Mesothelial cell of epicardium (in vitro differentiated cells): ENCODE measurements at places on chromosomes 4 and X. TPM values are rescaled to one million over a fixed set of nuclear protein-coding genes. Genes with fewer than 3 reads are reported as not detected.
A peak's percentile ranks its signal among the peaks of the same experiment; 100 is the strongest.

DNA sequence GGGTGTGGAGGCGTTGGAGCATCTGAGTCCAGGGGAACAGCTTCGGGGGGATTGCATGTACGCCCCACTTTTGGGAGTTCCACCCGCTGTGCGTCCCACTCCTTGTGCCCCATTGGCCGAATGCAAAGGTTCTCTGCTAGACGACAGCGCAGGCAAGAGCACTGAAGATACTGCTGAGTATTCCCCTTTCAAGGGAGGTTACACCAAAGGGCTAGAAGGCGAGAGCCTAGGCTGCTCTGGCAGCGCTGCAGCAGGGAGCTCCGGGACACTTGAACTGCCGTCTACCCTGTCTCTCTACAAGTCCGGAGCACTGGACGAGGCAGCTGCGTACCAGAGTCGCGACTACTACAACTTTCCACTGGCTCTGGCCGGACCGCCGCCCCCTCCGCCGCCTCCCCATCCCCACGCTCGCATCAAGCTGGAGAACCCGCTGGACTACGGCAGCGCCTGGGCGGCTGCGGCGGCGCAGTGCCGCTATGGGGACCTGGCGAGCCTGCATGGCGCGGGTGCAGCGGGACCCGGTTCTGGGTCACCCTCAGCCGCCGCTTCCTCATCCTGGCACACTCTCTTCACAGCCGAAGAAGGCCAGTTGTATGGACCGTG is 2.2 kb downstream of the AR start:
- peak; percentile 38 for DNase-seq
- H3K4me3 ChIP-seq = peak overlapping the region; percentile 69
- H3K4me1 ChIP-seq = peaks cover 13% of the 10 kb centered on the region
- H3K36me3 ChIP-seq = no peaks in the 10 kb centered on the region
- no peak overlapping the region for H3K27ac ChIP-seq

DNA sequence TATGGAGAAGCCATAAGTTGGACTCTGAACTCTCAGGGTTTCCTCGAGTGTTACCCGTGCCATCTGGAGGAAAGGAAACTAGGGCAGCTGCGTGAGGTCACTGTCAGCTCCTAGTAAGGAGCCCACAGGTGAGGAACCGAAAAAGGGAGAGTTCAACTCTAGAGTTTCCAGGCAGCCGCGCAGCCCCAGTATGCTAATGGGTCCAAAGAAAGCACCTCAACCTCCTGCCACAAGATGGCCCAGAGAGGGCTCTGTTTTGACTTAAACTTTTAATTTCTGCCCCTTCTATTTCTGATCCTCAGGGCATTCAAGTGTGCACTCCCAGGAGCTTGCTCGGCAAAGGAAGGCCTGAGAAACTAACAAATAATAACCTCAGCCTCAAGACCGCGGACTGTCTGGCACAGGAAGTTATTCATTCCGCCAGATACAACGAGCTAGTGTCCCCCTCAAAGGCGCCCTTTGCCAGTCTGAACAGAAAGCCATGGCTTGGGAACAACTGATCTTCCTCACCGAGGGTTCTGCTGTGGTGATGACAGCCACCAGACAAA is 13.9 kb downstream of the SCARB2 start:
- peaks cover 55% of the 10 kb centered on the region for H3K4me1 ChIP-seq
- no peaks in the 10 kb centered on the region for H3K27me3 ChIP-seq
- peak overlapping the region; percentile 87 for H3K27ac ChIP-seq
- H3K36me3 ChIP-seq = peaks cover 4% of the 10 kb centered on the region

Gene AVPR2
- total RNA-seq = not detected in 3 replicates

DNA sequence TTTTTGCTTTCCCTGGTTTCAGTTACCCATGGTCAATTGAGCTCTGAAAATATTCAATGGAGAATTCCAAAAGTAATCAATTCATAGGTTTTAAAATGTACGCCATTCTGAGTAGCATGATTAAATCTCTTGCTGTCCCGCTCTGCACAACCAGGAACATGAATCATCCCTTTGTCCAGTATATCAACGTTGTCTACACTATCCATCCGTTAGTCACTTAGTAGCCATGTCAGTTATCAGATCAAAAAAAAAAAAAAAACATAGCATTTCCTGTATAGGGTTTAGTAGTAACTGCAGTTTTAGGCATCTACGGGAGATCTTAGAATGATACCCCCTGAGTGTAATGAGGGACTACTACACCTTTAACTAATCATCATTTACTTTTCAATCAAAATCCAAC is 15.1 kb downstream of the LAMP2 start:
- no peak overlapping the region for H3K27ac ChIP-seq
- peaks cover 3% of the 10 kb centered on the region for H3K36me3 ChIP-seq

Gene CITED1
- 1.4 to 2.8 TPM (median 1.6 TPM) in 3 replicates for total RNA-seq

DNA sequence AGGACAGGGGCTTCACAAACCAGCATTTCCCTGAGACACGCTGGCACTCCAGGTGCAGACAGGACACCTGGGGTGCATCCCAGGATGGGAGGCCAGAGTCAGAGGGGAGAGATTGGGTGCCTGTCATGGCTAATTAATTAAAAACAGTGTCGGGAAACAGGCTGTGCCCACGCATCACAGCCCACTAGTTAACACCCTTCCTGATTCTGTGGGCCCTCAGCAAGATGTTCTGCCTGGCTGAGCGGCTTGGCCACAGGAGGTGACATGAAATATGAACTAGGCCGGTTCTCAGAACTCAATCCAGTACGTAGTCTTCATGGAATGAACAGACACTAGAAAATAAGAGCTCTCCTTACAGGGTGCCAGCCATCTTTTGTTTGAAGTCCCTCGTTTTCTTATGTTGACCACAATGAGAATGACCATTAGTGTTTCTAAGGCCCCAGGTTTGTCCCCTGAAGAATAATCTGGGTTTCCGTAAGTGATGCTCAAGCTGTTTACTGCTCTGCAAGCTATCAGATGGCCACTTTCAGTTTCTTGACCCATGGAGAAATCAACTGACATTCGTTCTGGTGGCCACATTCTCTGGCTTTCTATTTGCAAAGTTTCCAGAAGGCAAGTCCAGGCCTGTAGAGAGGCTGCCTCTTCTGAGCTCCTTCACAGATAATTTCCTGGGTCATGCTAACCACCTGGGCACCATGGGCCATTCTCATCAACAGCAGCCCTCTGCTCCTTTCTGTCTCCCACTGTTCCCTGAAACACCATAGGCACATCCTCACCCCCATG is 72.3 kb downstream of the SLC34A2 start:
- H3K36me3 ChIP-seq = no peaks in the 10 kb centered on the region
- DNase-seq = no peak
- H3K4me1 ChIP-seq = no peaks in the 10 kb centered on the region
- no peak overlapping the region for H3K27ac ChIP-seq
- no peak overlapping the region for H3K4me3 ChIP-seq
- no peaks in the 10 kb centered on the region for H3K27me3 ChIP-seq

Gene SATL1
- 0.56 to 0.72 TPM (median 0.58 TPM) in 3 replicates for total RNA-seq
